ENCODE measurements at places on chromosomes 5 and 9. TPM values are rescaled to one million over a fixed set of nuclear protein-coding genes. Genes with fewer than 3 reads are reported as not detected.

ENTPD2 gene
- not detected for total RNA-seq

DNA sequence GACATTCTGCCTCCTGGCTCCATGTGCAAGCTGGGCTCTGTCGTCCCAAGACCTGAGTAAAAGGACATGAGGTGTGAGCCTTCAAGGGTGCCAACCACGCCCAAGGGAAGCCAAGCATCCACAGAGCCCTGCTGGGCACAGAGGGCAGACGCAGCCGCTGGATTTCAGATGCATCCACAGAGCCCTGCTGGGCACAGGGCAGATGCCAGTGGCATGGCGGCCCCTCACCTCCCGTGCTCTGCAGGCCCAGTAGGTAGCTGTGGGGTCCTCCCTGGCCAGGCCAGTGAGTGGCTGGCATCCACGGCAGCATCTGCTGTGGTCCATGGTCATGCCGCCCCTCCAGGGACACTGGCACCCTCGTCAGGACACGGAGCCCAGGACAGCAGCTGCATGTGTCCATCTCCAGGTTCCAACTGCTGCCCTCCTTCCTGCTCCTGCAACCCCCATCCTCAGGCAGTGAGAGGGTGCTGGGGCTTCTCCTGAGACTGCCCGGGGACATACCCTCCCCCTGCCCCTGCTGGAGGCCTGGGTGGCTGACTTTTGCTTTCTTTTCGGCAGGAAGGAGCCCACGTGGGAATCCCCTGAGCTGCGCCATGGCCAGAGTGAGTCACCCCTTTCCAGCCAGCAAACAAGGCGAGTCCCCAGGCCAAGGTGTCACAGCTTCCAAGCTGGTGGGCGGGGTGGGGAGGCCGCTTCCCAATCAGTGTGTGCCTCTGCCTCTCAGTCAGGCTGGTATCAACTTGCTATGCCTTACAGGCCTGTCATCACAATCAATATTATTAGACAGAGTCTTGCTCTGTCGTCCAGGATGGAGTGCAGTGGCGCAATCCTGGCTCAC is 4.0 kb upstream of the TRAF2 start:
- DNase-seq = peak; percentile 78

DNA sequence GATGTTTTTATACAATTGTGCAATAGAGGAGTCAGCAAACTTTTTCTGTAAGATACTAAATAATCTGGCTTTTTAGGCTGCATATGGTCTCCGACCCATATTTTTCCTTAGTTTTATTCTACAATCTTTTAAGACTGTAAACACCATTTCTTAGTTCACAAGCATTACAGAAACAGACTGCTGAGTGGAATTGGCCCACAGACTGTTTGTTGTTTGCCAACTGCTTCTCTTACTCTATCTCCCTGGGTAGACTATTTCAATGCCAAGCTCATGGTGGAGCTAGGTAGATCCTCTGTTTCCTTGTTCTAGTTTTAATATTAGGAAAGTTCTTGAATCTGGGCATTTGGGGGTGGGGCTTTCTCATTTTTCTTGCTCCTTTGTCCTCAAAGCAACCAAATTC is 857.6 kb downstream of the TLE1 start:
- no peak for DNase-seq

GRCh38 chr5:30098940-30099339 is 1094.5 kb upstream of the CDH6 start:
- DNase-seq = no peak

DNA sequence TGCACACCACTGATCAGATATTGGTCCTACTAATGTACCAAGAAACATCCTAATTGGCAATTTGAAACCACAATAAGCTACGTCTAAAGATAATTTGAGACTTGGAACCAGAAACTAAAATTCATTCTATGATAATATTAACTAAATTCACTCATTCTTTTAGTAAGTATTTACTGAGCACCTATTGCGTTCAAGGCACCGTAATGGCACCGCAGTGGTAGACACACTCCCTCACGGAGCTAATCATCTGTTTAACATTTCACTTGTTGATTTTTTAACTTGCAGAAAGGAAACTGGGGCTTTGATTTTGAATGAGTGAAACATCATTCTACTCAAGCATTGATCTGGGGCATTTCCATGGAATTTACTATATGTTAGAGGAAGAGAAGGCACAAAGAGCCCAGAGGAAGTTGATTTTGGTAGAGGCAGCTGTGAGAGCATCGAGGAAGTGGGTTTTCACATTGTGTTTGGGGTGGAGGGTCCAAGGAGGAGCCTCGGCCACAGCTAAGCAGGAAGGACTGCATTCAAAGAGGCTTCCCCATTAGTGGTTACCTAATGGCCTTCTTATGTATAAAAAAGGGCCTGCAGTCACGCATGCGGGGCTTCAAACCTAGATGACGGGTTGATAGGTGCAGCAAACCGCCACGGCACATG is 7.1 kb downstream of the RAPGEF1 start:
- DNase-seq = peak; percentile 57

Data from CD4-positive, alpha-beta memory T cell (primary cell).